Keratinocyte (primary cell): ENCODE measurements at places on chromosomes 16 and 17.

DNA sequence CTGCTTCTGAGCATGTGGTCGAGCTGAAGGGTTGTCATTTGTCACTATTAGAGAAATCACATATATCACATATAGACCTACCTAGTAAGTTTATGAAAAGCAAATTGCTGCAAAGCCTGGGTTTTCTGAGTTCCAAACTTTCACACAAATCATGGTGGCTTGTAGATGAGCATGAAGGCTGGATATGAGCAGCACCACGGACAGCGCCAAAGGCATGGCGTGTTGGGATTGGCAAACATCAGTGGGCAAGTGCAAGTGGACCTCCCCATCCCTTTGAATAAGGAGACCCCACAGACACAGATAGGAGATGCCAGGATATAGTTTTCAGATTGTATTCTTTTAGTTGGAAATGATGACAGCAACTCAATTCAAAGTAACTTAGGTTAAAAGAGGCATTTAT, 77.6 kb upstream of the CACNG3 start:
- H3K36me3 ChIP-seq: no peaks in the 10 kb centered on the region
- no peak overlapping the region for H3K4me3 ChIP-seq
- H3K27me3 ChIP-seq: no peaks in the 10 kb centered on the region
- no peak for DNase-seq

DNA sequence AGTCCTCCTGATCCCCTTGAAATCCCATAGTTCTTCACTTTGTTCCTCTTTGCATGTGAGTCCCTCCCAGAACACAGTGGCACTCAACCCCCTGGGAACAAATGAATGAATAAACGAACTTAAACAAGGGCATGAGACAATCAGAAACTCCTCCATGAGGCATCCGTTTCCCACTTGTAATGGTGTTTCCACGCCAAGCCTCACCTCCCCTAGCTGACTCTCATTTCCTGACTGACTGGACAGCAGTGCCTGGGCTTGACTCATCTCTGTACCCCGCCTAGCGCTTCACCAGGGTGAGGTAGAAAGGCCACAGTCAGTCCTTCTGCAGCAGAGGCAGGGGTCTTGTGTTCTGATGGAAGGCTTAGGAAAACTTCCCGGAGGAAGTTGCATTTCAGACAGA, 14.2 kb downstream of the KIF1C start:
- no peaks in the 10 kb centered on the region for H3K4me1 ChIP-seq
- H3K27ac ChIP-seq: no peak overlapping the region
- peaks cover 53% of the 10 kb centered on the region for H3K36me3 ChIP-seq
- no peak for DNase-seq
- no peak overlapping the region for H3K4me3 ChIP-seq

GRCh38 chr17:50482516-50482915, 3.9 kb downstream of the RSAD1 start:
- H3K27ac ChIP-seq: peak overlapping the region; percentile 16
- no peak overlapping the region for H3K4me3 ChIP-seq
- H3K27me3 ChIP-seq: no peaks in the 10 kb centered on the region
- peaks cover 26% of the 10 kb centered on the region for H3K36me3 ChIP-seq

GRCh38 chr17:79026376-79027273, 2.7 kb downstream of the C1QTNF1 start:
- peak overlapping the region; percentile 44 for H3K4me3 ChIP-seq
- H3K4me1 ChIP-seq: peaks cover 43% of the 10 kb centered on the region
- H3K36me3 ChIP-seq: no peaks in the 10 kb centered on the region
- H3K27me3 ChIP-seq: peaks cover 3% of the 10 kb centered on the region
- no peak for DNase-seq

- H3K4me1 ChIP-seq: peaks cover 6% of the 10 kb centered on the region
- no peak for DNase-seq
- no peaks in the 10 kb centered on the region for H3K36me3 ChIP-seq
- H3K27me3 ChIP-seq: no peaks in the 10 kb centered on the region
These were observed 38.7 kb upstream of the FOXJ1 start for GRCh38 chr17:76179496-76180467.

GRCh38 chr17:65544672-65545071, 16.8 kb downstream of the AXIN2 start:
- H3K27me3 ChIP-seq: no peaks in the 10 kb centered on the region
- no peaks in the 10 kb centered on the region for H3K36me3 ChIP-seq
- no peak for DNase-seq
- no peak overlapping the region for H3K4me3 ChIP-seq
- H3K27ac ChIP-seq: no peak overlapping the region
- H3K4me1 ChIP-seq: no peaks in the 10 kb centered on the region

DNA sequence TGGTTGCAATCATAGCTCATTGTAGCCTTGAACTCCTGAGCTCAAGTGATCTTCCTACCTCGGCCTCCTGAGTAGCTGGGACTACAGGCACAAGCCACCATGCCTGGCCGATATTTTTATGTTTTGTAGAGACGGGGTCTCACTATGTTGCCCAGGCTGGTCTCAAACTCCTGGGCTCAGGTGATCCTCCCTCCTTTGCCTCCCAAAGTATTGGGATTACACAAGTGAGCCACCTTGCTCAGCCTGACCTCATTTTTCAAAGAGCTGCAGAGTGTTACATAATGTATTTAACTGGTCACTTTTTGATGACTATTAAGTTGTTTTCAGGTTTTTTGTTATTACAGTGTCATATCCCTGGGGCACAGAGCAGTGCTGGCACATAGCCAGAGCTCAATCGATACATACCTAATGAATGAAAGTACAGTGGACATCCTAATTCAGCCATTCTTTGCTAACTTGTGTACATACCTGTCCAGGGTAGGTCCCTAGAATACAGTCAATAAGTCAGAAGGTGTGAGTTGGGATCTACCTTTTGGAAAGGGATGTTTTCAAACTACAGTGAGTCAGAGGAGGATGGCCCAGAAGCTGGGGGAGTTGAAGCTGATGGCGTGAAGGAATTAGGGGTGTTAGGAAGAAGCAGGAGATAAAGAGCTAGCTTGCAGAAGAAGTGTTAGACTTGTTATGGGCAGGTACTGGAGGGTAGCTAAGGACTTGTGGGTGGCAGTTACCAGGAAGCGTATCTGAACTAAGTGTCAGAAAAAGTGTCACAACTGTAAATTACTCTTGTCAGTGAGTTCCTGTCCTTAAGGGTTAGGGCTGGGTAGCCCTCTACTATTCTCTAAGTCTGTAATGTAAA, 20.1 kb upstream of the CYLD start:
- no peaks in the 10 kb centered on the region for H3K27me3 ChIP-seq
- no peak for DNase-seq
- peaks cover 16% of the 10 kb centered on the region for H3K4me1 ChIP-seq
- H3K36me3 ChIP-seq: no peaks in the 10 kb centered on the region
- H3K4me3 ChIP-seq: no peak overlapping the region

DNA sequence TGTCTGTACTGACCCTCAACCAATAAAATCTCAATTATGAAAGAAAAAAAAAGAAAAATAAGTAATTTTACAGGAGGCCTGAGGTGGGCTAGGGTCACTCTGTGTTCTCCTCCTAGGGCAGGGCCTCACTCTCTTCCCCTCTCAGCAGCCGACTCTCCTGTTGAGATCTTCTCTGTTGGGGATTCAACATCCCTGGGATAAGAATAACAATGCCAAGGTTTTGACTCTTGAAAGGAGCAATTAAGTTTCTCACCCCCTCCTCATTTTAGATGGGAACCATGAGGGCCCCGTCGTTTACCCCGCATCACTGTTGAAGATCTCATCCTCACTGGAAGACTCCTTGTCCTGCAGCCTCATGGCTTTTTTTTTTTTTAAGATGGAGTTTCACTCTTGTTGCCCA, 21.5 kb upstream of the BRCA1 start:
- H3K4me1 ChIP-seq: no peaks in the 10 kb centered on the region
- H3K27ac ChIP-seq: no peak overlapping the region
- H3K27me3 ChIP-seq: no peaks in the 10 kb centered on the region
- peaks cover 4% of the 10 kb centered on the region for H3K36me3 ChIP-seq
- no peak for DNase-seq

DNA sequence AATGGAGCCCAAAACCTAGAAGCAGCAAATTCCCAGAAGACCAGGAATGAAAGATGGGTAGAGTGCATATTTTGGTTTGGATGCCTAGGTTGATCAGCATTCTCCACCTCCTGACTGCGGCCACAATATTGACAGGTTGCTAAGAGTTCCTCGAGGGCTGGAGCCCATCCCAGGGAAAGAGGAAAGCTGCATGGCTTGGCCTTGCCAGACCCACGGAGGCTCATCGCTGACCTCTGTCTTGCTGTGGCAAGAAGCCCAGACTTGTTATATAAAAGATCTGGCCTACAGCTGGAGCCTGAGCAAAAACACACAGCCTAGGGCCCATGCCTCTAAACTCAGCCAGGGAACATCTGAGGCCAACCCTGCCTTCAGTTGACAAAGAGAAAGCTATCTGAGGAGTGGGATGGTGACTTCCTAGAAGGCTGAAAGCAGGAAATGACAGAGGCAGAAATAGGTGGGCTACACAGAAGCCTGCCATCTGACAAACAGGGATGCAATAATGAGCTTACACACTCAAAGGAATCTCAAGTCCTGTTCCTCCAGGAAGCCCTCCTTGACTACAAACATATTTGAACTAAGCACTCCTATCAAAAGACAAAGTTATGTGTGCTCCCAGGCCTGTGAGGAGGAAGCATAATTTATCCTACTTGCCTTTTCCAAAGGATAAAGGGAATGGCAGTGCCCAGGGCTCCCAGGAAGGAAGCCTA, 22.5 kb upstream of the SLC35B1 start:
- no peaks in the 10 kb centered on the region for H3K4me1 ChIP-seq
- DNase-seq: no peak
- no peak overlapping the region for H3K27ac ChIP-seq
- no peak overlapping the region for H3K4me3 ChIP-seq

GRCh38 chr17:6642592-6642991, 1.7 kb downstream of the TXNDC17 start:
- H3K27ac ChIP-seq: peak overlapping the region; percentile 76
- DNase-seq: no peak
- H3K36me3 ChIP-seq: peaks cover 21% of the 10 kb centered on the region
- no peaks in the 10 kb centered on the region for H3K27me3 ChIP-seq
- peaks cover 38% of the 10 kb centered on the region for H3K4me1 ChIP-seq

- H3K36me3 ChIP-seq: peaks cover 32% of the 10 kb centered on the region
- DNase-seq: no peak
- peaks cover 33% of the 10 kb centered on the region for H3K4me1 ChIP-seq
- peak overlapping the region; percentile 94 for H3K27ac ChIP-seq
- H3K4me3 ChIP-seq: peak overlapping the region; percentile 100
These were observed 3.1 kb downstream of the ITGB4 start for GRCh38 chr17:75724016-75725003.

DNA sequence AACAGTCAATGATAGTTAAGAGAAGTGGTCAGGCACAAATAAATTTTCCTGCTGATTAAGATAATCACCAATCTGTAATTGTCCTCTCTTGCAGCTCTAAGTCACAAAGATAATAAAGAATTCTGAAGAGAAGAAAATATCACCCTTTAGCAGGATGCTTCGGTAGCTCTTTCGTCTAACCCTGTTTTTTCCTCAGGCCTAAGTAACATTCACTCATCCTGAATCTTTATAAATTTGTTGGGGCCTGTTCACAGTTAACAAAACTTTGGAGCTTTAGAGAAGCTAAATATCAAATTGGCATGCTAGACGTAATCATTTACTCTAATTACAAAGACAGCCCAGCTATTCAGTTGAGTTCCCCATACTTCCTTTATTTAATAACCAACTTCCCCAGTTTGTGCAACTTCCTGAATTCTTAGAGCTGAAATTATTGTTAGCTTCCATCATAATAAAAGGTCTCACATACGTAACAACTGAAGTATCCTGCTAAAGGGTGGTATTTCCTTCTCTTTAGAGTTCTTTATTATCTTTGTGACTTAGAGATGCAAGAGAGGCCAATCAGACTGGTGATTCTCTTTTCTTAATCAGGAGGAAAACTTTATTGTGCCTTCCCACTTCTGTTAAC, 118.6 kb downstream of the TANGO6 start:
- H3K4me1 ChIP-seq: peaks cover 12% of the 10 kb centered on the region
- no peak overlapping the region for H3K4me3 ChIP-seq
- no peak overlapping the region for H3K27ac ChIP-seq

DNA sequence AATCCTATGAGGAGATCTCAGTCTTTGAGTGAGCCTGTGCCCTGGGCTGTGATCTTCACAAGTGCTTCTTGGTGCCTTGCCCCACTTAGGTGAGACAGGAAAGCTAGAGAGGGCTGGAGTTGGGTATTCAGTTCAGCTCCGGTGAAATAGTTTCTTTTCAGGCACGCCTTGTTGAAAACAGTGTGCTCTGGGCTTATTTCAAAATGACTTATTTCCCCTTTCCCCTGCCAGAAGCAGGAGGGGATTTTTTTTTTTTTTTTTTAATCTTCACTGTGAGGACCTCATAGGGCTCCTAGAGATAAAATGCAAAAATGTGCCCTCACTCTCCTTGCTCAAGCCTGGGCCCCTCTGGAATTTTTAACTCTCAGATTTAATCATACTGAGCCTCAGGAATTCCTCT, 27.2 kb downstream of the MOSMO start:
- H3K36me3 ChIP-seq: peaks cover 33% of the 10 kb centered on the region
- H3K4me3 ChIP-seq: no peak overlapping the region
- no peak for DNase-seq
- H3K27ac ChIP-seq: no peak overlapping the region
- H3K4me1 ChIP-seq: no peaks in the 10 kb centered on the region
- no peaks in the 10 kb centered on the region for H3K27me3 ChIP-seq

GRCh38 chr17:42287305-42287976, 857 bp upstream of the STAT5A start:
- peak overlapping the region; percentile 41 for H3K4me3 ChIP-seq
- no peaks in the 10 kb centered on the region for H3K36me3 ChIP-seq
- peaks cover 14% of the 10 kb centered on the region for H3K4me1 ChIP-seq
- peaks cover 29% of the 10 kb centered on the region for H3K27me3 ChIP-seq

GRCh38 chr16:54926166-54926838, 4.4 kb upstream of the IRX5 start:
- peak overlapping the region; percentile 22 for H3K27ac ChIP-seq
- DNase-seq: no peak
- peaks cover 15% of the 10 kb centered on the region for H3K4me1 ChIP-seq

DNA sequence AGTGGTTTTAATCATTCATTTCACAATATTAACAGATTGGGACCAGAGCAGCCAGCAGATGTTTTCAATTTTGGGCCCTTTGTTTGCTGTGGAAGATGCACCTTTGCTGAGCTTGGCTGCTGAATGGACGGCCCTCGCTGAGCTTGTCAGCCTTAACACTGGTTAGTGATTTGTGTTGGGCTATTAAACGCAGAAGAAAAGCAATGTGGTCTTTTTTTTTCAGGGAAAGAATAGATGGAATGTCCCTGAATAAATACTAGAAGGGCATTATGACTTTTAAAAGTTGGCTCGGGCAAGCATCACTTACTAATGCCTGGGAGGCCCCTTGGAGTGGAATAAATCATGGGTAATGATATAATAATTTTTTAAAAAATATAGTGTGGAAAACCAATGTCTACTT, 297.0 kb downstream of the MAP2K6 start:
- H3K36me3 ChIP-seq: no peaks in the 10 kb centered on the region
- H3K4me1 ChIP-seq: no peaks in the 10 kb centered on the region
- H3K4me3 ChIP-seq: no peak overlapping the region
- no peak overlapping the region for H3K27ac ChIP-seq
